Upper lobe of right lung (tissue), 1 donor: ENCODE measurements at places on chromosomes 16 and 17. TPM values are rescaled to one million over a fixed set of nuclear protein-coding genes. Genes with fewer than 3 reads are reported as not detected.

GRCh38 chr16:86297866-86298757, 212.2 kb upstream of the FOXF1 start:
- no peaks in the 10 kb centered on the region for H3K36me3 ChIP-seq
- H3K27ac ChIP-seq = no peak overlapping the region
- H3K4me1 ChIP-seq = peaks cover 13% of the 10 kb centered on the region
- H3K4me3 ChIP-seq = no peak overlapping the region
- no peak for DNase-seq

- no peak overlapping the region for H3K4me3 ChIP-seq
- H3K4me1 ChIP-seq = no peaks in the 10 kb centered on the region
- H3K36me3 ChIP-seq = no peaks in the 10 kb centered on the region
- no peak overlapping the region for H3K27ac ChIP-seq
- no peak for DNase-seq
Observed at GRCh38 chr17:80446645-80447405, 29.6 kb downstream of the NPTX1 start.

GRCh38 chr17:40724656-40725055, 21.1 kb upstream of the KRT24 start:
- no peak for DNase-seq
- no peak overlapping the region for H3K4me3 ChIP-seq
- H3K27me3 ChIP-seq = no peaks in the 10 kb centered on the region
- H3K36me3 ChIP-seq = no peaks in the 10 kb centered on the region

DNA sequence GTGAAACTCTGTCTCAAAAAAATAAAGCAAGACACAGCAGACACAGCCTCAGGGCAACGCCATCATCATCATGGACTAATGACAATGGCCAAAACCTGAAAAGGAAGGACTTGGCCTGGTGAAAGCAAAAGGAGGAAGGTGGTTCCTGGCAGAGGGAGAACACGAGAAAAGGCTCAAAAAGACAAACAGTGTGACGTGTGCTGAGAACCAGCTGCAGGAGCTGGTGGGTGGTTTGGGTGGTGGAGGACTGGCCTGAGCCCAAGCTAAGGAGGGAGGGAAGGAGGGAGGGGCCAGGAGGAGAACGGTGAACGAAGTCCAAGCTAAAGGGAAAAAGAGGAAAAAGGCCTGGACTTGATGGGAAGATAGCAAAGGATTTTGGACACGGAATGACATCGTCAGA, 85.1 kb downstream of the SLC39A11 start:
- DNase-seq = no peak
- H3K27me3 ChIP-seq = no peaks in the 10 kb centered on the region
- H3K4me1 ChIP-seq = no peaks in the 10 kb centered on the region
- no peak overlapping the region for H3K27ac ChIP-seq
- no peak overlapping the region for H3K4me3 ChIP-seq
- H3K36me3 ChIP-seq = no peaks in the 10 kb centered on the region

- DNase-seq = no peak
- H3K27ac ChIP-seq = no peak overlapping the region
- peaks cover 100% of the 10 kb centered on the region for H3K27me3 ChIP-seq
- no peaks in the 10 kb centered on the region for H3K4me1 ChIP-seq
- H3K4me3 ChIP-seq = no peak overlapping the region
Observed at GRCh38 chr17:48631693-48632578, 5.8 kb upstream of the HOXB9 start.

DNA sequence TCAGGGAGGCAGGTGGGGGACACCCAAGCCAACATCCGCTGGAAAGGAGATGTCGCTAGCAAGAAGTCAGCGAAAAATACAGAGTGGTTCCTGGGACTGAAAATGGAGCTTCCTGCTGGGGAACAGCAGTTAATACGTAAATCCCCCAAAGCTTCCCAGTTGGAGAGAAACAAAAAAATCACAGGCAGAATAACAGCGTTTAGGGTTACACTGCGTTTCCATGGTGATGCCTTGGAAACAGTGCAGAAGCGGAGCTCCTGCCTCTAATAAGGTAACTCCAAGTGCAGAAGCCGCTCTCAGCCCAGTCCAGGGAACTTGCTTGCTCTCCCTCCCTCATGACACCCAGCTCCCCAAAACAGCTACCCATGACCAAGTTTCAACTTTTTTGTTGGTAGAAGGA, 73.4 kb downstream of the PLD6 start:
- no peak overlapping the region for H3K4me3 ChIP-seq
- H3K36me3 ChIP-seq = peaks cover 69% of the 10 kb centered on the region
- DNase-seq = no peak
- no peaks in the 10 kb centered on the region for H3K27me3 ChIP-seq
- peaks cover 6% of the 10 kb centered on the region for H3K4me1 ChIP-seq

- H3K36me3 ChIP-seq = peaks cover 43% of the 10 kb centered on the region
- no peaks in the 10 kb centered on the region for H3K27me3 ChIP-seq
- no peaks in the 10 kb centered on the region for H3K4me1 ChIP-seq
- peak; percentile 91 for DNase-seq
- peak overlapping the region; percentile 10 for H3K4me3 ChIP-seq
Observed at GRCh38 chr16:89115216-89115861, 21.7 kb downstream of the ACSF3 start.

DNA sequence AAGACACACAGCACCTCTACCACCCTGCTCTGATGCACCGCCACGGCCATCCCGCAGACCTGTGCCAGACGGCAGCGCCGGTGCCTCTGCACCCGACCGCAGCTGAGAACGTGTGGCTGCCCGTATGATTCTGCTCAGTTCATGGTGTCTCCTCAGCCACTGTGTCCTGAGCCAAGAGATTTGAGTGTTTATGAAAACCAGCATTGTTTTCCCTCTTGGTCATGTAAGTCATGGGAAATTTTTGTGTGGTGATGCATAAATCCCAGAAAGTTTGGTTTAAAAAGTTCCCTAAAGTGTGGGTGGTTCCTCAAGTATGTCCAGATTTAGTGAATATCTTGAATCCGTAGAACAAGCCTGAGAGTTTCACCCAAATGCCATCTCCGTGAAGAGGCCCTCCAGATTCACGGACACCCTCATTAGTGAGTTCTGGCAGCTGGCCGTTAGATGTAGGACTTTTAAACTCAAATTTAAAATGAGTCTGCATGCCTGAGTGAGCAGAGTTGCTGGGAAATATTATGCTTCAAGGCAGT, 57.6 kb downstream of the CDRT4 start:
- DNase-seq = no peak
- H3K4me1 ChIP-seq = no peaks in the 10 kb centered on the region
- H3K4me3 ChIP-seq = no peak overlapping the region
- no peaks in the 10 kb centered on the region for H3K27me3 ChIP-seq

Gene PPL
- 78.1 TPM for total RNA-seq

DNA sequence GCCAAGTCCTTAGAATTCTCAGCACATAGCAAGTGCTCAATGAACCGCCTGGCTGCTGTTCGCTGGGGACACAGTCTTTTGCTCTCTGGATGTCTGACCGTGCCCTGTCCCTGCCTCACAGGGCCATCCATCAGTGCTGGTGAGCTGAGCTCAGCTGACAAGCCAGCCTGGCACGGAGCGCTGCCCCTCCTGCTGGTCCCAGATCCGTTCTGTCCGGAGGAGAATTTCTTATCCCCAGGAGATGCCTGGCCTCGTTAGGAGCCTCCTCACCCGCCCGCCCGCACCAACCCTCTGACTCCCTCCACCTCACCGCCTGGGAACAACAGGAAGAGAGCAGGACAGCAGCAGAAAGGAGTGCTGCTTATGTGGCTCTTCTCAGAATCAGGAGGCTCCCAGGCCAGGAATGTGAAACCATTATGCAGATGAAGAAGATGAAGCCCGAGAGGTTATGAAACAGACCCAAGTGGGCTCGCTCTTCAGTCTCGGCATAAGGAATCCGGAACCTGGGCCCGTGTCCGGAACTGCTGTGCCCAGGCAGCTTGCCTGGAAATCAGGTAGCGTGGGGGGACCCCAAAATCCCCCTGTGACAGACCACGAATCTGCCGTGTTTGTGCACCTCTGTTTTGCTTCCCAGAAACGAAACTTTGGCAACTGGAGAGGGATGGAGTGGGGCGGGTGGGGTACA, 28.8 kb upstream of the RMI2 start:
- no peaks in the 10 kb centered on the region for H3K36me3 ChIP-seq
- H3K27ac ChIP-seq = no peak overlapping the region
- no peak overlapping the region for H3K4me3 ChIP-seq
- H3K27me3 ChIP-seq = no peaks in the 10 kb centered on the region
- peaks cover 4% of the 10 kb centered on the region for H3K4me1 ChIP-seq

- no peaks in the 10 kb centered on the region for H3K27me3 ChIP-seq
- DNase-seq = no peak
- H3K27ac ChIP-seq = peak overlapping the region; percentile 6
- H3K36me3 ChIP-seq = peaks cover 37% of the 10 kb centered on the region
Observed at GRCh38 chr17:65013613-65014391, 42.7 kb downstream of the GNA13 start.

DNA sequence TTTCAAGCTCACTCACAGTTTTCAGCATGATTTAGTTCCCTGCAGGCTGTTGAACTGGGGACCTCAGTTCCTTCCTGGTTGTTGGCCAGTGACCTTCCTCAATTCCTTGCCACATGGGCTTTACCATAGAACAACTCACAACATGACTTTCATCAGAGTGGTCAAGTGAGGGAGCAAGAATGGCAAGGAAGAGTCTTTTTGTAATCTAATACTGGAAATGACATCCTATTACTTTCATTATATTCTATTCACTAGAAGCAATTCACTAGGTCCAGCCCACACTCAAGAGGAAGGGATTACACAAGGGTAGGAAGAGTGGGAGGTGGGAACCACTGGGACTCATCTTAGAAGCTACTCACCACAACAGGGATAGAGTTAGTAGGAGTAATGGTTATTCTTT, 57.6 kb downstream of the SYT17 start:
- no peak for DNase-seq
- H3K4me1 ChIP-seq = no peaks in the 10 kb centered on the region
- no peak overlapping the region for H3K4me3 ChIP-seq
- H3K36me3 ChIP-seq = peaks cover 8% of the 10 kb centered on the region

Gene KCNH6
- total RNA-seq = not detected

DNA sequence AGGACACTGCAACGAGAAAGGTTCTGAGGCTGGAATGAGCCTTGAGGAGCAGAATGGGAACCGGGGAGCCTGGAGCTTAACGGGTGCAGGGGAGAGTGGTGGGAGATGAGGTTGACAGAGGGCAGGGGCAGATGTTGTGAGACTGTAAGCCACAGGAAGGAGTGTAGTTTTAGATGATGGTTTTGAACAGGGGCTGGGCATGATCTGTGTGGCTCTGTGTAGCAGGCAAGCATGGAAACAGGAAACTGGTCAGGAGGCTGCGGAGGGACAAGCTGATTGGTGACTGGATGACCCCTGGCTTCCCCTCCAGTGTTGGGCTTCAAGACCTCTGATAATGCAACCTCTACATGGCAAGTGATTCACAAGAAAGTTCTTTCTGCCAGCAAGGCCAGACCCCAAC, 1.4 kb upstream of the CNGB1 start:
- H3K27me3 ChIP-seq = no peaks in the 10 kb centered on the region
- H3K36me3 ChIP-seq = no peaks in the 10 kb centered on the region
- no peak overlapping the region for H3K27ac ChIP-seq
- no peak for DNase-seq
- H3K4me1 ChIP-seq = no peaks in the 10 kb centered on the region
- H3K4me3 ChIP-seq = no peak overlapping the region

GRCh38 chr17:73546770-73547536, 97.3 kb downstream of the SDK2 start:
- no peak overlapping the region for H3K4me3 ChIP-seq
- H3K36me3 ChIP-seq = no peaks in the 10 kb centered on the region
- H3K4me1 ChIP-seq = no peaks in the 10 kb centered on the region

- no peak overlapping the region for H3K4me3 ChIP-seq
- H3K27me3 ChIP-seq = no peaks in the 10 kb centered on the region
- no peak for DNase-seq
- H3K27ac ChIP-seq = peak overlapping the region; percentile 32
Observed at GRCh38 chr17:67165201-67165600, 79.8 kb downstream of the HELZ start.

DNA sequence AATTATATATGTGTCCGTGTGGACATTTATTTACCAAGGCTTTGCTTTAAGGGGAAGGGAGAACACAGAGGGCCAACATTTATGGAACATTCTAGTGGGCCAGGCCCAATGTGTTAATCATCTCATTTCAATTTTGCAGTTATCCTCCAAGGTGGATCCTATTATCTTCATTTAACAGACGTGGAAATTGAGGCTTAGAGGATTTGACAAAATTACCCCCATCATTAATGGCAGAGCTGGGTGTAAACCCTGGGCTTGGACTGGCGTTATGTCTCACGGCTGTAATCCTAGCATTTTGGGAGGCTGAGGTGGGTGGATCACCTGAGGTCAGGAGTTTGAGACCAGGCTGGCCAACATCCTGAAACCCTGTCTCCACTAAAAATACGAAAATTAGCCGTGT, 26.4 kb downstream of the PITPNC1 start:
- H3K4me3 ChIP-seq = no peak overlapping the region
- H3K36me3 ChIP-seq = no peaks in the 10 kb centered on the region
- no peak overlapping the region for H3K27ac ChIP-seq
- no peaks in the 10 kb centered on the region for H3K27me3 ChIP-seq

Gene CNGB1
- not detected for total RNA-seq

Gene PCGF2
- 59.1 TPM for total RNA-seq

Gene KRT222
- total RNA-seq = 1.3 TPM

GRCh38 chr16:26598998-26599784, 467.5 kb upstream of the C16orf82 start:
- no peaks in the 10 kb centered on the region for H3K27me3 ChIP-seq
- H3K4me3 ChIP-seq = no peak overlapping the region
- DNase-seq = no peak

DNA sequence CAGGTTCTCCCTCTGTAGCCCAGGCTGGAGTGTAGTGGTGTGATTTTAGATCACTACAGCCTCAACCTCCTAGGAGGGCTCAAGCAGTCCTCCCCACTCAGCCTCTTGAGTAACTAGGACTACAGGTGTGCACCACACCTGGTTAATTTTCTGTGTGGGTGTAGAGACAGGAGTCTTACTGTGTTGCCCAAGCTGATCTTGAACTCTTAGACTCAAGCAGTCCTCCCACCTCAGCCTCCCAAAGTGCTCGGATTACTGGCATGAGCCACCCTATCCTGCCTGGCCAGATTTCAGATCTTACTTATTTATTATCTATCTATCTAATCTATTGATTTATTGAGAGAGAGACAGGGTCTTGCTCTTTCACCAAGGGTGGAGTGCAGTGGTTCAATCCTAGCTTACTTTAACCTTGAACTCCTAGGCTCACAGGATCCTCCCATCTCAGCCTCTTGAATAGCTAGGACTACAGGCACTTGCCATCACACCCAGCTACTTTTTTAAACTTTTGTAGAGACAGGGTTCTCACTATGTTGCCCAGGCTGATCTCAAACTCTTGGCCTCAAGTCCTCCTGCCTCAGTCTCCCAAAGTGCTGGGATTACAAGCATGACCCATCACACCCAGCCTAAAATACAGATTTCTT, 61.8 kb downstream of the TUBD1 start:
- no peaks in the 10 kb centered on the region for H3K36me3 ChIP-seq
- H3K27ac ChIP-seq = no peak overlapping the region
- H3K4me3 ChIP-seq = no peak overlapping the region
- DNase-seq = no peak
- H3K4me1 ChIP-seq = peaks cover 48% of the 10 kb centered on the region
